Fibroblast of gingiva (primary cell): ENCODE measurements at places on chromosomes 7 and 10.

GRCh38 chr10:92839191-92840085 lies 8.9 kb upstream of the EXOC6 start:
- DNase-seq: peak; percentile 33

GRCh38 chr7:34946486-34946885 lies 90.8 kb downstream of the DPY19L1 start:
- DNase-seq: no peak

DNA sequence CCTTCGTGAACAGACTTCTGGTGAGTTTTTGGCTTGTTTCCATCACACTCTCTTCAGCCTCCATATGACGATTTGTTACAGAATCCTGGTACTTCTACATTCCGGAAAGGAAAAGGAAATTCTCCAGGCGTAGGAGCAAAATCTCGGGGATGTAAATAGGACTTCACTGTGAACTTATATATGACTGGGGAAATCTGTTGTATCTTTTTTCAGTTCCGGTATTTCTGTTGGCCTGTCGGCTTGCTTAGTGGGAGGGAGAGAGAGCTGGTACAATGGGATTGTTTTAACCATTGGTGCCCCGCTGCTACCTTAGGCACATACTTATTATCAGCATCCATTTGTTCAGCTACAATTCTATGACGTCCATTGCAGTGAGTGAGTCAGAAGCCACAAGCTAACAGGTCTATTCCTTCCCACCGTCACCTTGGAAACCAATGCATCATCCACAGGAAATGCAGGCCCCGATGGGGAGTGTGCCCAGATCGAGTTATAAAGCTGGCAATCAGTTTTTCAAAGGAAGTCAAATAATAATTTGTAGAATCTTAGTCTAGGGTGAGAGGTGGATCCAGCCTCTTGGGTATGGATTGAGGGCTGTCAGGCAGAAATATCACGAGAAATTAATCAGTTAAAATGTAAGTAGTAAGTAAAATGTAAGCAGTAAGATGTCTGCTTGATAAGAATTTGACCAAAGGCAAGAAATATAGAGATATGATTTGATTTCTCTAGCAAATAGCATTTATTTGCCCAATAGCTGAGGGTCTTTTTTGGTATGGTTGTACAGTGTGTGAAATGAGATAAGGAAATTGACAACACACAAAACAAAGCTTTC lies 92.0 kb upstream of the MKLN1 start:
- peak; percentile 87 for DNase-seq

- no peak for DNase-seq
Measured at GRCh38 chr10:8677642-8678041, 623.2 kb downstream of the GATA3 start.

DNA sequence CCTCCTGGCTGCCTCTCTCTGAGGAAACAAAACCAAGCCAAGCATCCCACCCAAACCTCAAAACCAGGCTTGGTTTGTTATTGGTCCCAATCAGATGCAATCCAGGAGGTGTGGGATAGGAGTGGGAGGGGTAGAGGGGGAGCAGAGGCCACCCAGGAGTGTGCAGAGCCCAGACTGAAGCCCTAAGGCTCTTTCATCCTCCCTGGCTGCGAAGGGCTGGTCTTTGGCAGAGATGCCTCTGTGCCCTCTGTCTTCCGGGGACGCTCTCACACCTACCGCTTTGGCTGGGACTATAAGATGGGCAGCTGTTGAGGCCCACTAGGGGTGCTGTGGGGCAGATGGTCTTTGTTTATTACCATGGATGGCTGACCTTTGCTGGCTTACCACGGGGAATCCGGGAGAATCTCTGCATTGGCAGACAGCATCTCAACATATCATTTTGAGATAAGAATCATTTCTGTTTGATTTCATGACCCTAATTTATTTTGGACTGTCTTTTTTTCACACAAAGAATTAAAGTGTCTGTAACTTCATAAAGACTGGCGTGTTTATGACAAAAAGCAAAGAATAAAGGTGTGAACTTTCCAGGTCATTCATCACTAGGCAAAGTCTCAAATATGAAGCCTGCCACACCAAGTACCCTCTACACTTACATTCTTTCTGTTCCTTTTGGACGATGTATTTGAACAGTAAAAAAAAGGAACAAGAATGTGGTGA lies 6.5 kb upstream of the DENND2A start:
- DNase-seq: peak; percentile 28

GRCh38 chr7:142066536-142066935 lies 45.0 kb upstream of the MGAM2 start:
- DNase-seq: no peak

- DNase-seq: no peak
Measured at GRCh38 chr7:5310822-5311405, 28.2 kb downstream of the SLC29A4 start.

GRCh38 chr7:47757921-47758411 lies 176.1 kb upstream of the TNS3 start:
- DNase-seq: peak; percentile 97

- DNase-seq: no peak
Measured at GRCh38 chr10:19411119-19411518, 362.5 kb downstream of the MALRD1 start.

DNA sequence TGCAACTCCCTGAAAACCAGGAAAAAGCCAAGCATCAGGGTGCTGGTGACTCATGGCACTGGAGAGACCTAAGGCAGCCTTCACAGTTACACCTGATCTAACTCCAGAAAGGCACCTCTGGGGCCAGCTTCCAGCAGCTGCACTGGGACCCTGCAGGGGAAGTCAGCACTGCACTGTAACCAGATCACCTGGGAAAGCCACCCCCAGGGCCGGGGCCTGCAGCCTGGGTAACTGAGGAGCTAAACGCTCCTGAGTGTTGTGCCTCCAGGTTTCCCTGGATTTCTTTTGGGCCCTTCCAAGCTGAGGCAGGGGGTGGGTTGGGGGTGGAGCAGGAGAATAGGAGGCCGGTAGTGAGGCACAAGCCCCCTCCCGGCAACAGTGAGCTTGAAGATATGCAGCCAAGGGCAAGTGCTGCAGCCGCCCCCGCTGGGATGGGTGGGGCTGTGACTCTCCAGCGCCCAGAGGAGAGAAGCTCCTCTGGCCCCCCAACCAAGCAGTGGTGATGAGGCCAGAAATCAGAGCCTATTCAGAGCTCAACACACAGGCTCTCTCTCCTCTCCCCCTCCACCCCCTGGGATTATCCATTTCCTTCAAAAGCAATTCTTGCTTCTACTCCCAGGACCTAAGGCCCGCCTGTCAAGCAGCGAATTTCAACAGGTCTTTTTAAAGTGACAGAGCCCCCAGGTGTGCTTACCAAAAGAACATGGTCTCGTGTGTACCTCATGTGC lies 2.6 kb downstream of the CXCL12 start:
- DNase-seq: no peak

- DNase-seq: peak; percentile 23
Measured at GRCh38 chr10:69406302-69406811, 10.4 kb downstream of the TACR2 start.

DNA sequence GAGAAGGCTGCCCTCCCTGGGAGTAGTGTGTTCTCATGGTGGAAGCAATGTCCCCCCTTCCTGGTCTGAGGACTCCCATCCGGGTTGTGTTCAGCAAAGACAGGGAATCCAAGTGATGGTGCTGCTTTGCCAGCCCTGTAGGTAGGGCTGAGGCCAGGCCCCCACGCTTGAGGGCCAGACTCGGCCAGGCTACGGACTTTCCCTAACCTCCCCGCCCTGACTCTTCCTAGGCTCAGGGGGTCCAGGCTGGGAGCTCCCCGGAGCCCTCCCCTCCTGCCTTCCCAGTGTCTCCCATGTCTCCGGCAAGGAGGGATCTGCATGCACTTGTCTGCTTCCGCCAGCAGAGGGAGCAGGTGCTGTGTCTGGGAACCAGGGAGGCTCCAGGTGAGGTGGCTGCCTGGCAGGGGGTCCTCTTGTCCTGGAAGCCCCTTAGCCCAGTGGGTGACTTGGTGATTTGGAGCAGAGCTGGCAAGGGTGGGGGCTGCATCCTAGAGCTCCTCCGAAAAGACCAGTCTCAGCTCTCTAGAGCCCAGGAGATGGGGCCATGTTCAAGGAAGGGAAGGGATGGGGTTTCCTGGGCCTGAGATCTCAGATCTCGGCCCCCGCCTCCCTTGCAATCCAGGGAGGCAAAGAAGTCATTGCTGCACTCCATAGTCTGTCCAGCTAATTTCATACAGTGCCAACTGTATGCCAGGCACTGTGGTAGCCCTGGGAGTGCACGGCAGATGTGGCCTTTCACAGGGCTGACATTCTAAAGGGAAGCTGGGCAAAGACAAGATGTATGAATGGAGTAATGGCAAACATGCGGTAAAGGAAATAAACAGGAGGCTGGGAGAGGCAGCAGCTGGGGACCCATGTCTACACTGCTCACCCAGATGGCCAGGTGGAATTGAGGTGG lies 20.3 kb upstream of the SFRP5 start:
- peak; percentile 37 for DNase-seq

DNA sequence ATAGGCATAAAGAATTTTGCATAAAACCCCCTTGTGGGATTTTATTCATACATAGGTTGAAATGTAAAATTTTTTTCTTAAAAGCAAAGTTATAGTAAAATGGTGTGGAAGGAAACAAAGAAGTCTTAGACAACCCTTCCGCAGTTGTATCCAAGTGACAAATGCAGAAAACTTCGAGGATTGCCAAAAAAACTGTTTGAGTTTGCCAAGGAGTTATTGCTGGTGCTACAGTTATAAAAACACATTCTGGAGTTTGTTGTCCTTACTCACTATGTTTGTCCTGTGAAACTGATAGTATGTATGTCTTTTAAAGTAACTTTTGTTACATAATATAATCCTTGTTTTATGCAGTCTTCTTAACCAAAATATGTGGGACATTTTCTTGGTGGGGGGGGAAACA lies 120.3 kb downstream of the FOXP2 start:
- DNase-seq: no peak

- no peak for DNase-seq
Measured at GRCh38 chr10:121764233-121764942, 163.4 kb downstream of the ATE1 start.

DNA sequence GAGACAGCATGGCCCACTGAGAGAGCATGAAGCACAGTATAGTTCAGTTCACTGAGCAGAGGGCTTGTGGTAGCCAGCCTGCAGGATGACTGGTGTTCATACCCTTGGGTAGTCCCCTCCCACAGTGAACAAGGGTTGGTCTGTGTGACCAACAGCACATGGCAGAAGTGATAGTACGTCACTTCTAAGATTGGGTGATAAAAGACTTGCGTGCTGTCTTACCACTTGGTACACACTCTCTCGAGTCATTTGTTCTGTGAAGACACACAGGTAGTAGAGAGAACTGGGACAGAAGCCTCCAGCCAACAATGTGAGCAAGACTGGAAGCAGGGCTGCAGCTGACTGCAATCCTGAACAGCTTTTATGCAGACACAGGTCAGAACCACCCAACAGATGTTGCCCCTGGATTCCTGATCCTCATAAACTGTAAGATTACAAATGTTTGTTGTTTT lies 14.6 kb downstream of the EPC1 start:
- no peak for DNase-seq

- DNase-seq: no peak
Measured at GRCh38 chr7:26182283-26182682, 18.3 kb downstream of the HNRNPA2B1 start.

GRCh38 chr7:140678816-140679130 lies 6.0 kb downstream of the ADCK2 start:
- DNase-seq: no peak

GRCh38 chr10:22831586-22831985 lies 96.3 kb upstream of the ARMC3 start:
- no peak for DNase-seq

DNA sequence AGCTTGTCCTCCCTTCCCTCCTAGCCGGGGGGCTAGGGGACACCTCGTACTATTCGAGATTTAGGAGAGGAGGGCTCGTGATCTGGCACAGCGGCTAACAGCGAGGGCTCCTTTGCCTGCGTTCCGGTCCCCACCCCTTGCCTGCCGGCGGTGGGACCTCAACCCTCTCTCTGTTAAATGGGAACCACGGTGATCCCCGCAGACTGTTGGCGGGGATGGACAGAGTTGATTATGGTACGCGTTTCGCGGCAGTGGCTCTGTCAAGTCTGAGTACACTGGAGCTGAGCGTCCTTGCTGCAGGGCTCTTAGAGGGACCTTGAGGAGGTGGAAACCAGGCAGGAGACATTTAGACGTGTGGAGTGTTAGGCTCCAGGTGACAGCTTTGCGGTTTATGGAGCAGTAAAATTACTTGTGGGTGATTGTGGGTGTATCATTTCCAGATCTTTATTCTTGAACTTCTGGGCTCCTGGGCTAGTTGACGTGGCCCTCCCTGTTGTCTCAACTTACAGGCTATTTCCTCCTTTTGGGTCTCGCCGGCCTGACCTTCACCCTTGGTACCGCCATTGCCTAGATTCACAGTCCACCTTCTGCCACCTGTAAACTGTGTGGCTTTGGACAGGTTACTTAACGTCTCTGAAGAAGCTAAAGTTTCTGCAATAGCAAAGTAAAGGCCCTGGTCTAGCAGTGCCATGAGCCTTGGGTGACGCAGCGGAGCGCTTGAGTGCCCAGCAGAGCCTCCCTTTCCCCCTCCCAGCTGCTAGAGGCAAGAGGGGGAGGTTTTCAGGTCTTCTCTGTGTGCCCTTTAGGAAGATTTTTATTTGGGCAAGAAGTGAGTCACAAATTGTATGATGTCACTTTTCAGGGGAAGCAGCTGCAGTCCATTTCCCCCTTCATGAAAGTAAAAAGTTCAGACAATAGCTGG lies 739 bp downstream of the CASP7 start:
- DNase-seq: peak; percentile 75

DNA sequence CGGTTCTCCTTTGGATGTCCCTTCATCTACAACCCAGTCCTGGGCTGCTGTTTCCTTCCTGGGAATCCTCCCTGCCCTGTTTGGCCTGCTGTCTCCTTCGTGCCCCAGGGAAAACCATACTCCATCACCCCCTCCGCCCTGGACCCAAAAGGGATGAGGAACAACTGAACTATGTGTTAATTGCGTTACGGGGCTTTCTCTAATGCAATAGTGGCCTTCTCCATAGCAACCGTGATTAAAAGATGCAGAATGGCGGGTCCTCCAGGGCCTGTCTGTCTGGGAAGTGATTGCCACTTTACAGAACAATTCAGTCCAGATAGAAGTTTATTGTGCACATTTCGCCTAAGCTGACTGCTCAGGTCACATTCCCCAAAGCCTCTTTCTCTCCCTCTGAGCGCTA lies 112.0 kb upstream of the FGFR2 start:
- no peak for DNase-seq

- no peak for DNase-seq
Measured at GRCh38 chr7:145718129-145718528, 398.5 kb upstream of the CNTNAP2 start.

DNA sequence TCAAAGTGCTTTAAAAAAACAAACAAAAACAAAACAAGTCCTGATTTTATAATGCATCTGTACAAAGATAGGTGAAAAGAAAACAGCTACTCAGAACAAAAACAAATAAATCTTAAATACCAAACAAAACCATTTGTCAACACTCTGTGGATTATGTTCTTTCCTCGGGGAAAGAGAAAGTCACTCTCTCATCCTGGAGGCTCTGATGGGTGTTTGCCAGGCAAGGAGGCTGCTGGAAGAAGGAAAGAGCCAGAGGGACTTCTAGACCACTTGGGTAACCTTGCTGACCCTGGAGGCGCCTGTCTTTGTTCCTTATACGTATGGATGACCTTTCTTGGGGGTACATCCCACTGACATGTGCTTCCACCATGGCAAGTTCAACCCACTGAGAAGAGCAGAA lies 92.8 kb downstream of the ZRANB1 start:
- DNase-seq: peak; percentile 21

GRCh38 chr7:116139807-116140206 lies 70.5 kb upstream of the TES start:
- peak; percentile 60 for DNase-seq
